Fibroblast of villous mesenchyme (primary cell): ENCODE measurements at places on chromosomes 11 and 22. TPM values are rescaled to one million over a fixed set of nuclear protein-coding genes. Genes with fewer than 3 reads are reported as not detected.

The SPDYC gene
- not detected in 2 replicates for total RNA-seq

The SULT4A1 gene
- total RNA-seq = not detected in 2 replicates

The CTSC gene
- total RNA-seq = 145 and 276 TPM in 2 replicates

The BIRC3 gene
- 0.64 and 8.2 TPM in 2 replicates for total RNA-seq

The PLAAT4 gene
- 5.8 and 8.2 TPM in 2 replicates for total RNA-seq

The SLC37A2 gene
- total RNA-seq = 0.97 and 1.7 TPM in 2 replicates

The CHRM1 gene
- total RNA-seq = not detected in 2 replicates

The TRMU gene
- total RNA-seq = 21.6 and 31.1 TPM in 2 replicates

The FAM111B gene
- 12.1 and 12.2 TPM in 2 replicates for total RNA-seq

The MS4A15 gene
- total RNA-seq = not detected in 2 replicates

The C11orf86 gene
- total RNA-seq = not detected in 2 replicates

The PATE2 gene
- 0.32 TPM in 1 of 2 replicates, not detected in the other for total RNA-seq

The UPK3A gene
- not detected in 2 replicates for total RNA-seq

The ZP1 gene
- not detected in 2 replicates for total RNA-seq

The APOA4 gene
- not detected in 2 replicates for total RNA-seq

The DUSP8 gene
- 0.64 and 0.86 TPM in 2 replicates for total RNA-seq

The RCN1 gene
- 338 and 367 TPM in 2 replicates for total RNA-seq

The BACE1-AS gene
- total RNA-seq = 2.6 and 3.5 TPM in 2 replicates

The DGAT2 gene
- 0.32 and 0.43 TPM in 2 replicates for total RNA-seq

The EFCAB6 gene
- total RNA-seq = 0.32 and 0.86 TPM in 2 replicates

The ARHGEF17 gene
- total RNA-seq = 71.2 and 78.3 TPM in 2 replicates
